CD4-positive, alpha-beta T cell (primary cell): ENCODE measurements at places on chromosomes 4 and X.

DNA sequence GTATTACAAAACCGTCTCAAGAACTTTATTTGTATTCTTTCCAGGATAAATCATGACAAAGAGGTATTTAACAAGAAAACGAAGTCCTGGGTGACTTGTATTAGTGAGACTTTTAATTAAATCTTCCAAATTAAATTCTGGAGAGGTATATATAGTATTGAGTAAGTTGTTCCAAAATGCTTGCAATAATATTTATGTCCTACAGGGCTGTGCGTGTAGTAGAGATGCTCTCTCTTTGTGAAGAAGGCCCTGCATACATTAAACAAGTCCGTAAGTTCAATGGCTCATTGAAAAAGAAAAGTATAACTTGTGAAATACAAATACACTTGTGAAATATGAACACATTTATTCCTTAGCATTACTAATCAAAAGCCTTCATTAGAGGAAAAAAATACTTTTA is 211.4 kb downstream of the ARHGAP24 start:
- no peak for DNase-seq

DNA sequence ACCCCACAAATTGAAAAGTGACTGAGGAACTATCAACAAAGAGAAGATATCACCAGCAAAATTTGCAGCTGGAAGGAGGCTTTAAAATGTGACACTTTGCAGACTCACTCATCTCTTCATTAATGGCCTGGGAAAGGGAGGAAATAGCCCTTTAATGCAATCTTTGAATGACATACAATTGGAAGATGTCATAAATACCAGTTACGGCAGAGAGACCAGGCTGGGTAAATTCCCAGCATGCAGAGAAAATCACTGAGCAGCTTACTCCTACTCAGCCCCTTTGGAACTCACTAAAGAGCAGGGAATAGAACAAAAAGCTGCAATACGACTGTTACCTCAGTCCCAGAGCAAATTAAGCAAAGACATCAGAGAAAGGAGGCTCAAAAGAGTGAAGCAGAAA is 238.9 kb downstream of the HS3ST1 start:
- DNase-seq, result no peak

- peak; percentile 20 for DNase-seq
Measured at GRCh38 chr4:37892641-37893040, 1.8 kb downstream of the TBC1D1 start.

DNA sequence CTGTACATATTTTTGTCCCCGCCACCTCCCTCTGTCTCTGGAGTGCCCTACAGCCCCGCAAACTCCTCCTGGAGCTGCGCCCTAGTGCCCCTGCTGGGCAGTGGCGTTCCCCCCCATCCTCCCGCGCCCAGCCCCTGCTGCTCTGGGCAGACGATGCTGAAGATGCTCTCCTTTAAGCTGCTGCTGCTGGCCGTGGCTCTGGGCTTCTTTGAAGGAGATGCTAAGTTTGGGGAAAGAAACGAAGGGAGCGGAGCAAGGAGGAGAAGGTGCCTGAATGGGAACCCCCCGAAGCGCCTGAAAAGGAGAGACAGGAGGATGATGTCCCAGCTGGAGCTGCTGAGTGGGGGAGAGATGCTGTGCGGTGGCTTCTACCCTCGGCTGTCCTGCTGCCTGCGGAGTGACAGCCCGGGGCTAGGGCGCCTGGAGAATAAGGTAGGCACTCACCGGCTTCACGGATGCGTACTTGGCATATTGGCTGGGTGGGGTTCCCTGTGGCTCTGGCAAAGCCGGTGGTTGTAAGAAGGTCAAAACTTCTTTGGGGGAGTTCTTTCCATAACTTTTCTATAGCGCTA is 653 bp downstream of the HHIP start:
- no peak for DNase-seq

GRCh38 chr4:42751587-42751986 is 94.7 kb upstream of the ATP8A1 start:
- no peak for DNase-seq

GRCh38 chrX:1661922-1662221 is 47.0 kb downstream of the ASMT start:
- no peak for DNase-seq

- DNase-seq, result no peak
Measured at GRCh38 chrX:40872351-40872750, 137.0 kb upstream of the MED14 start.

DNA sequence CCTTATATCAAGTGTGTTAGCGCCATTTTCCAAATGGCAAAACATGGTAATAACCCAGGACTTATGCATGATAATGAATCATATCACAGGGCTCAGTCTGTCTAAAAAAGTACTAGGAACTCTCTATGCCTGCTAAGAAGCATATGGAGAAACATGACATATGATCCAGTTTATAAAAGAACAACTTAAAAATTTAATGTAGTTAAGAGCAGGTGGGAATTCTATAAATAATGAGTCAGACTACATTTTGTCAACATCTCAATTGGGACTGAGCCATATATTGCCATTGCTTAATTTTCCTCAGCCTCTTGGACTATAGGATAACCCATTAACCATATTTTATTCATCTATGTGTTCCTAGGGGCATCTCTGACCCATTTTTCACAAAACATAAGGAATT is 360.4 kb upstream of the AGA start:
- no peak for DNase-seq

DNA sequence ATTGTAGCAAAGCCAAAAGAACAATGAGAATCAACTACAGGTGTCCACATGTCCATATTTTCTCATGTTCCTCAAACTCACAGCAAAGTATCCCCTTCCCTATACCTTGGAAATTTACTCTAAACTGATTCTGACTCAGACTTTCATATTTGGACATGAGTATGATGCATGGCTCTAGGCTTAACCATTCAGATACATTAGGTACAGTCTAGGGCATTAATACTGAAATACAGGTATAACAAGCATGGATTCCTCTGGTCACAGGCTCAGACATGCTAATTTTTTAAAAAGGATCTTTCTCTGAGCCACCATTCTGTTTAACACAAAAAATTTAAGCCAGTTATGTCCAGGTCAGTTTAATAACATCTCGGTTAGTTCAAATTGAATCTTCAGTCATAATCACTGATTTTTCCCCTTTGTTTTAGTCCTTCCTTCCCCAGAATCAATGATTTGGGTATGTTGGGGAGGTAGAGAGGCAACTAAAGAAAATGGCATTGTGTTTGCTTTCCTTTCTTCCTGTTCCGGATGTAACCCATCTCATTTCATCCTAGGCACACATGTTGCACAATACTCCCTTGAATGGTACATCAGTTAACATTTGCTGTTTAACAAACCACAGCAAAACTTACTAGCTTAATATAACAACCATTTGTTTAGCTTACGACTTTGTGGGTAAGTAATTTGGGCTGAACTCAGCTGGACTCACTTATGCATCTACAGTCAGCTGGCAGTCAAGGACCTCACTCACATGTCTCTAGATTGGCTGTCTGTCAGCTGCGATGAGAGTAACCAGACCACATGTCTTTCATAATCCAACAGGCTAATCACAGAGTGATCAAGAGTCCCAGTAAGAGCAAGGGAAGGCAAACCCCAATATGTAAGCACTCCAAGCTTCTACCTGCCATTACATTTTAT is 75.3 kb upstream of the GRIA3 start:
- no peak for DNase-seq

- no peak for DNase-seq
Measured at GRCh38 chr4:147747787-147748454, 16.0 kb downstream of the ARHGAP10 start.

- no peak for DNase-seq
Measured at GRCh38 chrX:11887175-11887574, 129.1 kb downstream of the MSL3 start.

DNA sequence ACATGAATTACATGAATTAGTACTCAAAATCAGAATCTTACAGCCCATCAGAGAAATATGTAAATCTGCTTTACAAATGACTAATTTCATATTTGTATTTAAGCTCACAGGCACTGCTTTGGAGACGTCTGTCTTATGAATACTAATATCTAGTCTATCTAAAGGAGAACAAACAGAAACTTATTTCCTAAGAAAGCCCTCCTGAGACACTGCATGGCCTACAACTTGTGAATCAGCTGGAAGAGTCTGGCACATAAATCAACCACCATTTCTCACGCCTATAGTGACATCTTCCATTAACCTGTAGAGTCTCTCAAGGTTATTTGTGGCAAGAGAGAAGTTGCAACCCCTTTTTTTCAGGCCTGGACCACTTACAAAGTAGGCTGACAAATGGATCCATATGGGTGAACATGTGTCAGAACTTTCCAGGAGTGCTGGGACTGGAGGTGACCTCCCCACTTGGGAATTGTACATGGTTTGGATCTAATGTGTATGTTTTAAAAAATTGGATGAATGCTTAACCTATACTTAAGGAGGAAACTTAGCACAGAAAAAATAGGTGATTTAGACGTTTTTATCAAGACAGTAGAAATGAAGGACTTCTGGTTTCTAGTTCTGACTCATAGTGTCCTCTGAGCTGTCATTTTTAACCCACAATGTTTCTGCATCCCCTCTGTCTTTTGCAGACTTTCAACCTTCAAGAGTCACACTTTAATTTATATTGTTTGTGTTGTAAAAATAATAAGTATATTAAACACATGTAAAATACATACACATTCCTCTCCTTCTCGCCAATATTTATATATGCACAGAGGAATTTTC is 83.2 kb upstream of the ARHGAP24 start:
- DNase-seq, result no peak

- DNase-seq, result no peak
Measured at GRCh38 chr4:11611868-11612267, 183.2 kb upstream of the HS3ST1 start.

DNA sequence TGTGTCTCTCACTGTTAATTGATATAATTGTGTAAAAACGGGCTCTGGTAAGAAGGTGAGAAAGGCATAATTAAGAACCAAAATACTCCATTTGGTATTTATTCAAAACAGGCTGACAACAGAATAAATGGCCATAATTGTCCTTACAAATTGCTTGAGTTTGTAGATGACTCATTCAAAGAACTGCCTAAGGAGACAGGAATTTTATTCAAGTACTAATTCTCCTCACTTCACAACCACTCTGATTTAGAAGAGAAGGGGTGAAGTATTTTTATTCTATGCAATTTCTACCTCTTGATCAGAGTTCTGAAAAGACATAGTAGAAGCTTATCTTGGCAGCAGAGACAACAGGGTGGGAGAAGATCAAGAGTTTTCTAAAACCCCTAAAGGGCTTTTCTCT is 43.1 kb downstream of the ATP11C start:
- no peak for DNase-seq

DNA sequence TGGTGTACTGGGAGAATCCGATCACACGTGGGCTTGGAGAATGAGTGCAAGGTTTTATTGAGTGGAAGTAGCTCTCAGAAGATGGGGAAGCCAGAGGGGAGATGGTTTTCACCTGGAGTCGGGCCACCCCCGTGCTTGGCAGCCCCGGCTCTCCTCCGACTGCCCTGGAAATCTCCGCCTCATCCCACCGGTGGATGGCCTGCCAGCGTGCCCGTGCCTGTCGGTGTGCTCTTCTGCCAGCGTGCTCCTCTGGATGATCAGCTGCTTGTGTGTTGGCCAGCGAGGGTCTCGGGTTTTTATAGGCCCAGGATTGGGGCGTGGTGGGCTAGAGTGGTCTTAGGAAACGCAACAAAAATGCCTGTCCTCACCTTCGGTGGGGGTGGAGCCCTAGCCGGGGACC is 368.0 kb downstream of the FAT4 start:
- DNase-seq, result no peak

DNA sequence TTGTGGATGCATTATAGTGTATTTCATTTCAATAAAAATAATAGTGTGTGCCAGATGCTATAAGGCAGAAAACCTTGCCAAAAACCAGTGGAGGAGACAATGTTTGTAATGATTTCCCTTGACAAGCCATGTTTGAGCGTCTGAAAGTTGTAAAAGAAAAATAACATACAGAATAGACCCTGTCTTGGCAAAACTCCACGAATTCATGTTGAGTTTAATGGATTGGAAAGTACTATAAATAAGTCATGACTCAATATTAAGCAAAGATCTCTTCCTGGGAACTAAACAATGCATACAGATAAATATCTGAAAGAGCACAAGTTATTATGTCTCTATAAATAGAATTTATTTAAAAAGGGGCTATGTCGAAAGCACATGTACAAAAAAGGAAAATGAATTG is 543.5 kb downstream of the GABRG1 start:
- DNase-seq, result no peak

- peak; percentile 40 for DNase-seq
Measured at GRCh38 chr4:139734201-139734874, 68.7 kb downstream of the MGST2 start.

- no peak for DNase-seq
Measured at GRCh38 chr4:132493476-132493875, 655.6 kb upstream of the PCDH10 start.

DNA sequence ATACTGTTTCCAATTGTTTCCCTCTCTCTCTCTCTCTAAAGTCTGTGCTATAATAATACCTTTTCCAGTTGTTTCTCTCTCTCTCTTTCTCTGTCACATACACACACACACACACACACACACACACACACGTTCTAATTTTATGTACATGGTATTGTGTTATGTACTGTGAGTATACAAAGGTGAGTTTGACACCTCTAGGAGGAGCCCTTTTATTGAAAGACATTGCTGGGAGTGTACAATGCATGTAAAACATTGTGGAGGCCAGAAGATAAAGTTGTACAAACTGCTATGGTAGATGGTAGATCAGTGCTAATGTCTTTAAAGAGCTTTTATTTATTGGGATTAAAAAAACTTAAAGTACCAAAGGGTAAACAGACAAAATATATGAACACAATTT is 53.6 kb downstream of the BLTP1 start:
- DNase-seq, result peak; percentile 9

DNA sequence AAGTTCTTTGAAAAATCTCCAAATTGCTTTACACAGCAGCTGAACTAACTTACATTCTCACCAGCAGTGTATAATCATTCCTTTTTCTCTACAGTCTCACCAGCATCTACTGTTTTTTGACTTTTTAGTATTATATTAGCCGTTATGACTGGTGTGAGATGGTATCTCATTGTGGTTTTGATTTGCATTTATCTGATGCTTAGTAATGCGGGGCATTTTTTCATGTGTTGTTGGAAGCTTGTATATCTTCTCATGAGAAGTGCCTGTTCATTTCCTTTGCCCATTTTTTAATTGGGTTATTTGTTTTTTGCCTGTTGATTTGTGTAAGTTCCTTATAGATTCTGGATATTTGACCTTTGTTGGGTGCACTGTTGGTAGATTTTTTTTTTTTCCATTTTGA is 931.7 kb downstream of the CENPC start:
- DNase-seq, result no peak

GRCh38 chr4:184500748-184501589 is 26.6 kb upstream of the IRF2 start:
- DNase-seq, result no peak

- DNase-seq, result peak; percentile 62
Measured at GRCh38 chrX:106898462-106898861, 4.7 kb downstream of the RIPPLY1 start.

GRCh38 chr4:55722132-55722531 is 86.0 kb upstream of the NMU start:
- DNase-seq, result no peak

- peak; percentile 61 for DNase-seq
Measured at GRCh38 chr4:40550948-40551462, 78.7 kb downstream of the RBM47 start.
